ENCODE measurements at places on chromosomes 7 and 10. TPM values are rescaled to one million over a fixed set of nuclear protein-coding genes. Genes with fewer than 3 reads are reported as not detected.

The RPEL1 gene
- total RNA-seq = 0.17 TPM

The RP9 gene
- 17.1 TPM for total RNA-seq

The NODAL gene
- total RNA-seq = 0.17 TPM

The MMD2 gene
- total RNA-seq = not detected

The DPYSL4 gene
- total RNA-seq = 7.5 TPM

The AGMO gene
- total RNA-seq = not detected

The CYP3A4 gene
- not detected for total RNA-seq
